Hippocampal formation (tissue), 2 donors: ENCODE measurements at places on chromosomes 6 and 20.

GRCh38 chr6:90121982-90122381, 174.7 kb downstream of the BACH2 start:
- DNase-seq = no peak

DNA sequence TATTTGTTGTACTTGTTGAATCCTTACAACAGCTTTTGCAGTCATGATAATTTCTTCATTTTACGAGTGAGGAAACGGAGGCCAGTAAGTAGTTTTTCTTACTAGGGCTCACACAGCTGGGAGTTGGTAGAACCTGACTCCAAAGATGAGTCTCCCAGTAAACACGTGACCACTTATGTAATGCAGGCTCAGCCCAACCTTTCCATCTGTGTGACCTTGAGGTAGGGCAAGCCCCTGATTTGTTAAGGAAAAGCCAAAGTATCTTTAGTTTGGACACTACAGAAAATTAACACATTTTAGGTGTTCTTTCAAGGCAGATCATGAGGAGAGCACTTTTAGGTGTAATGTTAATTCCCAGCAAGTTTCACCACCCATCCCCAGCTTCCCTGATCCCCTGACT, 111.3 kb downstream of the LRRC1 start:
- no peak for DNase-seq

DNA sequence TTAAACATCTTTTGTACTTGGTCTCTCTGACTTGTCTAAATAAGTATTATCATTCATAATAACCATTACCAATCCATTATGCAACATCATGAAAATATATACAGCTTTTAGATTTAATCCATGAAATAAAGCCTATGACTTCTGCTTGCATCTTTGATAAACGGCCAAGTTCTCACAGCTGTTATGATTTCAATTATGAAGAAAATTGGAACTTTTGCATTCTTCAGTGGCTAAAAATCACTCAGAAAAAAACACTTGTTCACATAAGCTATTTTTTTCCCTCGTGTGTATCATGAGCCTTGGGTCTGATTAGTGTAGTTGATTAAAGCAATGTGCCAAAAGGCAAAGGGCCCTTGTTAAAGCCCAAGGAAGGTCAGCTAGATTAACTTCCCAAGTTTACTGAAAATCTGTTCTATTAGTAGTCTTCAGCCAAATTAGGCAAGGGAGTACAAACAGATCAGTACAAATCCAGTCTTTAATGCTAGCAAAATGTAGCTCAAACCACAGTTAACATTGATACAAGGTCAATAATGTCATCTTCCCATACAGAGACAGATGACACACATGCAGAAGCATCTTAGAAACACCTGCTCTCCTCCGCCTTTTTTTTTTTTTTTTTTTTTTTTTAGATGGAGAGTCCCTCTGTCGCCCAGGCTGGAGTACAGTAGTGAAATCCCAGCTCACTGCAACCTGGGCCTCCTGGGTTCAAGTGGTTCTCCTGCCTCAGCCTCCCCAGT, 69.9 kb downstream of the SGK1 start:
- DNase-seq = no peak

DNA sequence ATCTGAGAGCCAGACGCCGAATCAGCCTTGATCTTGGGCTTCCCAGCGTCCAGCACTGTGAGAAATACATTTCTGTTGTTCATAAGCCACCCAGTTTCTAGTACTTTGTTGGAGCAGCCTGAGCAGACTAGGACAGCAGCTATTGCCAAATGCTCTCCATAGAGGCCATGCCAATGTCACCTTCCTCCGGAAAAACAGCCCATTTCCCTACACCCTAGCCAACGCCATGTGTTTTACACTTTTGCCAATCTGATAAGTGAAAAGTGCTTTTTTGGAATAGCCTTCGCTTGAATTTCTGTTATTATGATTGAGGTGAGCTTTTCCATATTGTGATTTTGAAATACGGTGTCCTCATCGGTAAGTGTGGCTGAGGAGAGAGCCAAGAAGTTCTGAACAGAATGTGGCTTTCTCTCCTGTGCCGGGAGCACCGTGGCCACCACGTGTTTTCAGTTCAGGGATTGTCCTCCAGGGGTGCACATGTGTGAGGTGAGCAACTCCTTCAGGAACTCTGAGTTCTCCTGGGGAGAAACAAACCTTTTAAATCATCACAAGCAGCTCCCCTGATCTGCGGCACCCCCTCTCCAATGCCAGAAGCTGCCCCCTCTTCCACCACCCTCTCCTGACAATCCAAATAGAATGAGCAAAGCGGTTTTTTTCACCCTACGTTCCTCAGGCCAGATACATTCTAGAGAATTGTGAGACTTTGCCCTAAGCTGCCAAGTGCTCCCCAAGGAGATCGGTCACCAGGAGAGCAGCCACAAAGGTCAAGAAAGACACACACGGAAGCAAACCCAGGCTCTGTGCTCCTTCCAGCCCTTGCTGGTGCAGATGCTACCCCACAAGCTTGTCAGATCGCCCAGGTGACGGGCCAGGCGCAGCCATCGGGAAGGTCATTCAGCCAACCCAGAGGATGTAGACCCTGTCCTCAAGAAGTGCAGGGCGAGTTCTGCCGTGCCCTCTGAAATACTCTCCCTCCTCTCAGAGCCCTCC, 36.0 kb downstream of the TAF8 start:
- no peak for DNase-seq

- no peak for DNase-seq
Observed at GRCh38 chr6:165218829-165219228, 90.6 kb downstream of the C6orf118 start.

DNA sequence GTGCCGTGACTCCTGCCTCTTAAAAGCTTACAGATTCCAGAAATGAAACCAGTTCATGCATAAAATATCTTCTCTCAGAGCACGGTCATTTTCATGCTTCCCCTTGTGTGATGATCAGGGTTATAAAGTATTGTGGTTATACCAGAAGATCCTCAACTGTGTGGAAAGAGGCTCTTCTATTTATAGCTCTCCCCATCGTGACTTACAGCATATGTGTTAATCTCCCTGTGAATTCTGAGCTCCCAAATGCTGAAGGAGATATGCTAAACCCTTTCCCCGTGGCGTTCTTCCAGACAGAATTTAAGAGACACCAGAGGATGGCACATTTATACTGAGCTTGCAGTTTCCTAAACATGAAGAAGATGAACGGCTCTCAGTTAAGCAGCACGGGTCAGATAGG, 158.8 kb downstream of the CDH26 start:
- peak; percentile 31 for DNase-seq

GRCh38 chr6:35468181-35468979, at the start of gene RPL10A:
RPL10A (plus strand) TSS chr6:35468401; CDS start chr6:35468435, 34 bp downstream.
- DNase-seq = peak; percentile 92
